Stimulated activated CD8-positive, alpha-beta memory T cell treated with anti-CD3 and anti-CD28 coated beads, Interleukin-4, amount 100 ng/mL, for 1 hour (primary cell): ENCODE measurements at places on chromosomes 6 and 20.

GRCh38 chr6:156282087-156282486 is 495.1 kb upstream of the ARID1B start:
- no peak for DNase-seq

DNA sequence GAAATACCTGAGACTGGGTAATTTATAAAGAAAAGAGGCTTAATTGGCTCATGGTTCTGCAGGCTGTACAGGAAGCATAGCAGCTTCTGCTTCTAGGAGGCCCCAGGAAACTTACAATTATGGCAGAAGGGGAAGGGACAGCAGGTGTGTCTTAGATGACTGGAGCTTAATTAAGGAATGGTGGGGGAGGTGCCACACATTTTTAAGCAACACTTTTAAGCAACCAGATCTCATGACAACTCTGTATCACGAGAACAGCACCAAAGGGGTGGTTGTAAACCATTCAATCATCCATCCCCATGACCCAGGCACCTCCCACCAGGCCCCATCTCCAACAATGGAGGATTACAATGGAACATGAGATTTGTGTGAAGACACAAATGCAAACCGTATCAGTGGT is 26.9 kb downstream of the FIG4 start:
- DNase-seq: no peak

- DNase-seq: no peak
Measured at GRCh38 chr6:39295611-39296011, 18.6 kb downstream of the KCNK17 start.

DNA sequence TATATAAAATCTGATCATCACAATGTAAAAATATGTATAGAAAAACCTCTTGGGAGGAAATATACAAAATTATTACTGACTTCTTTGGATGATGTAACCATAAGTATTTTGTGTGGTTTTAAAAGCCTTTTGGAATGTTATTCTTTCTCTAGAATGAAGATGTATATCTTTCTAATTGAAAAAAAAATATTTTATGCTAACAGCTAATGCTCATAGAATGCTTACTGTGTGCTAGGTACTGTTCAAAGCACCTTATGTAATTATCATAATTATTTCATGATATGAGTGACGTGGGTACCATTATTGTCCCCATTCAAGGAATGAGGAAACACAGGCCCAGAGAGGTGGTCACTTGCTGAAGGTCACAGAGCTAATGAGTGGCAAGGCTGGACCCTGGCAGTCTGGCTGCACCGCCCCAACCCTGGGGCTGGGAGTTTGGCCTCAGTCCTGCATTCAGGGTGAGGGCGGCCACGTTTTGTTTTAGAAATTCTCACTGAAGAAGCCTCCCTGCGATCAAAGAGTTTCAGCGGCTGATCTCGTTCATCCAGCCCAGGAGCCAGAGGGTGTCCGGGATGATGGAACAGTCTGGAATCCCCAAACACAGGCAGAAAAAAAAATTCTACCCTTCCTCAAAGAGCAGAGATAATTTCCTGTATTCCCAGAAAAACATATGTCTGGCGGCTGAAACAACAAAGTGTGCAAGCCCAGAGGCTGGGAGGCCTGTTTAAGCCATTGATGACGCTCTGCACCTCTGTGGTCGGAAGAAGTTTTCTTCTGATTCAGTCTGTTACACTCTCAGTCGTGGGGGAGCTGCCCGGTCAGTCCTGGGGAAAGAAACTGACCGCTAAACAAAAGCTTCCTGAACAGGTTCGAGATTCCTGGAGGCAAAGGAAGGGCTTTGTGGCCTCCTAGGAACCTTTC is 37.3 kb downstream of the TFEB start:
- no peak for DNase-seq

- no peak for DNase-seq
Measured at GRCh38 chr6:121548131-121548530, 112.7 kb downstream of the GJA1 start.

- DNase-seq: no peak
Measured at GRCh38 chr6:11222385-11223277, 9.8 kb downstream of the NEDD9 start.

DNA sequence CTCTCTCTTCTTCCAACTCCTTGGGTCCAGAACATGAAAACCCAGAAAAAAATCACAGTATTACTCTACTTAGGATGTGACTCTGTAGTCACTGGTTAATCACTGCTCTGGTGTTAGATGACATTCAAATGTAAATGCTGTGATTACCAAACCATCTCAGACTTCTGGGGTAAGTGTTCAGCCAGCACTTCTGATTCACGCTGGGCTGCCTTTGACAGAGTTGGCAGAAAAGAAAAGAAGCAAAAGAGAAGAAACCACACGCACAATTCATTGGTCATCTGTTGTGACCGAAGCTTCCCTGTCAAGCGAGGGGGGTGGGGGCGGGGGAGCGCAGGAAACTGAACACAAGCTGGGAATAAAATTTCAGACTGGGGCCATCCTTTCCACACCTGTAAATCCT is 82.7 kb downstream of the PSMG4 start:
- DNase-seq: no peak

GRCh38 chr6:37636801-37637561 is 60.7 kb downstream of the MDGA1 start:
- no peak for DNase-seq

DNA sequence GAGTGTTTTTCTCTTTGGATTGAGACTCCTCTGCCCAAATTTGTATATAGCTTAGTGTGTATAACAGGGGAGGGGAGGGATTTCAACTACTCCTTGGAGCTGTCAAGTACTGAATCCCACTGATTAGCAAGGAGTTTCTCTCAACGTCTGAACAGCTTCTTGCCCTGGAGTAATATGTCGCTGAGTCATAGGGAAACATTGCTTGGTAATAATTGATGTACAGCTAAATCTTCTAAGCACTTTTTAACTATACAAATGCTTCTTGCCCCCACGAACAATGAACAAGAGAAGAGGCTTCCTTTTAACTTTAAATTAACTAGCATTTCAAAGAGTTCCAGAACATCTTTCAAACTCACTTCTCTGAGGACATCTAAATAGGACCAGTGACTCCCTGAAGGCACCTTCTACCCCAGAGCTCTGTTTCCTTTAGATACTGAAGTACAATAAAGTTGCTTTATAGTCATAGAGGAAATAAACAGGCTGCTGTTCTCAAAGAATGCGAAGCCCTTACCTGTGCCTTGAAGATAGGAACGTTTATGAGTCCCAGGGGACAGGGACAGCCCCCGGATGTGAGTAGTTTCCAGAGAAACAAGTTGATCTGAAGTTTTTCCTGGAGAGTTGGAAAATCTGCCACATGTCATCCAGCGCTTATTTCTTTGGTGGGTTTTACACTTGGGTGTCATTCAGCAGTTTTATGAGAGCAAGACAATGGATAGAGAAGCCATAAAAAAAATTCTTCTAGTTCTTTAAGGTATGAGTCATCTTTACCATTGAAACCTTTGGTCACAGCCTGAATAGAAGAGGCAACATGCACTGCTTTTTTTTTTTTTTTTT is 462.5 kb upstream of the BTBD3 start:
- no peak for DNase-seq

- no peak for DNase-seq
Measured at GRCh38 chr6:154157706-154158105, 118.7 kb downstream of the OPRM1 start.

- no peak for DNase-seq
Measured at GRCh38 chr6:159108426-159108985, 60.7 kb upstream of the FNDC1 start.

GRCh38 chr6:90947184-90948064 is 360.6 kb upstream of the MAP3K7 start:
- DNase-seq: no peak

DNA sequence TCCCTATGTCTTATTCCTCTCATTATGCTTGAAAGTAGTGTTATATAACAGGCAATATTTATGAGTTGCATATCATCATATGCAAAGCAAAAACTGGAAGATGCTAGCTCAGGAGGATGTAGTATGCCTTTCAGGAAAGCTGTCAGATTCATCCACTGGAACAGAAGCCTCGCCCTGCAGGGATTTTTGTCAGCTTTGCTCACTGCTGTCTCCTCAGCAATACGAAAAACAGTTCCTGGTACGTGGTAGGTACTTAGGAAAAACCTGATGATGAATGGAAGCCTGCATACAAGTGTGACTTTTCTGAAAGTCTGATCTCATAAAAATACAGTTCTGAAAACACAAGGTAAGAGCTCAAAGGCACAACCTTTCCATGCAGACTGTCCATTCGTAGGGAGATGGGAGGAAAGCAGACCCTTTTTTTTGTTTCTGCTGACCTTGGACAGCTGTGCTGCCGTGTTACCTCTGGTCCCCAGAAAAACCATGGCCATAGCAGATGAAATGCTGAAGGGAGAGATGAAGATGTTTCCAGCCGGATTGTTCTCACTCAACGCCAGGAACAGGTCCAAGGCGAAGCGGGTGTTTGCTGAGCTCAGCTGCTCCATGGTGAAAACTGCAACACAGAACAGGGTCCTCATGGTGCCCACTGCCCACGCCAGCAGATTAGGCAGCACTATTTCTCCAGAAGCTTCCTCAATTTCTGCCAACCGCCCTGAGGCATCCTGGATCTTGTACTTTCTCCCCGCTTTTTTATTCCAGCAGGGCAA is 1.5 kb downstream of the SERPINB1 start:
- DNase-seq: no peak

DNA sequence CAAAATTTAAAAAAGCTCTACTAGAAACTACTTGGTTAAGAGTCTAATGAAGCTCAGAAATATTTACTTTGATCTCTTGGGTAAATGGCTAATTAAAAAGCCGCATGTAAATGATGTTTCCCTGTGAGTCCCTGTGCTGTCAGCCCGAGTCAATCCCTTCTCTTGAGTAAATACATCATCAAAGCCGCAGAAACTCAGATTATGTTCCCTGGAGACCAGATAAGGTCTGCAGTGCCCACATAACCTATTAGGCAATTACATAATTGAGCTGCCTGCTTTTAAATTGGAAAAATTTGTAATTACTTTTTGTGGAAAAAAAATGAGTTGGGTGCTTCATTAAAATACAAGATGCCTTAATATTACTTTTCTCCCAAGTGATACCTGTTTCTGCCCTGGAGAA is 83.1 kb downstream of the KIZ start:
- DNase-seq: no peak

- DNase-seq: peak; percentile 2
Measured at GRCh38 chr20:37071481-37071911, 24.3 kb downstream of the RBL1 start.

DNA sequence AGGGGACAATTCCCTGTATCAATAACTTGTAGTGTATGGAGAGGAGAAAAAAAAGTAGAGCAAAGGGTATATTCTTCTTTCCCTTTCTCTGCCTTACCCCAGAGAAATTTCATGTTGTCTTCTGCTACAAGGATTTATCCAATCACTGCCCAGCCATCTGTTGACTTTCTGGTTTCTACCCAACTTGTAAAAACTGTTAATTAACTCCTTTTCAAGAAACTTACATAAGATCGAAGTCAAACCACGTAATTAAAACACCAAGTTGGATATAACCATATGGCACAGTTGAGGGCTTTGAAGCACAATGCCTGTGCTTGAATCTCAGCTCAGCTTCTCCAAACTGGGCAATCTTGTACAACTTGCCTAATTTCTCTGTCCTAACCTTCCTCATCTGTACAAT is 99.5 kb downstream of the MAN1A1 start:
- no peak for DNase-seq

DNA sequence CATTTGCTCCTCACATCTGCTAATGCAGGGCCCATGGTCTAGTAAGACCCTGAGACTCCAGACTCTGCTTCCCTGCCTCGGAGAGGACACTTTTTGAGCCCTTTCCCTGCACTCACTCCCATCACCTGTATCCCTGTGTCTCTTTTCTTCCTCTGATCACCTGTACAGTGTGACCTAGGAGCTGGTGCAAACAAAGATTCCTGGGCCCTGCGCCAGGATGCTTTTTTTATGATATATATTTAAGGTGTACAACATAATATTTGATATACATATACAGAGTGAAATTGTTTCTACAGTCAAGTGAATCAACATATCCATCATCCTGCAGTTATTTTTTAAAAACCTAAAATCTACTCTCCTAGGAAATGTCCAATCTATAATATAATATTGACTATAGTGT is 355.4 kb downstream of the MAFB start:
- no peak for DNase-seq

- DNase-seq: no peak
Measured at GRCh38 chr20:17849901-17850683, 118.5 kb downstream of the SNX5 start.

- DNase-seq: no peak
Measured at GRCh38 chr6:170202416-170203135, 88.3 kb downstream of the DLL1 start.

- DNase-seq: no peak
Measured at GRCh38 chr6:16180696-16181438, 52.0 kb downstream of the MYLIP start.

DNA sequence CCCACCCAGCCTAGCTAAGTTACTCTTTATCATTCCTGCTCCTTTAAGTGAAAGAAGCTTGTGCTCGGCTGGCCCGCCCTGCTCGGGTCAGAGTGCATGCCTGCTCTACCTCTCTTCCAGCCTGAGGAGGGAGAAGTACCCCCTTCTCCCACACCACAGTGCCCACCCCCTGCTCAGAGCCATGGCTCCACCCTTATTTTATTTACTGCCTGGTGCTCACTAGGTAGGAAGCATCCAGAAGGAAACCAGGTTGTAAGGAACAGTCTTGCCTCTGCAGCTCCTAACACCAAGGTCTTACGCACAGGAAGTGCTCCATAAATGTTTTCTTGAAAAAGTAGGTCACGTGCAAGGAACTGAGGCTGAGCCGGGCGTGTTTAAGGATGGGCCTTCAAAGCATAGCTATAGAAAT is 105.7 kb upstream of the SNX9 start:
- DNase-seq: no peak

DNA sequence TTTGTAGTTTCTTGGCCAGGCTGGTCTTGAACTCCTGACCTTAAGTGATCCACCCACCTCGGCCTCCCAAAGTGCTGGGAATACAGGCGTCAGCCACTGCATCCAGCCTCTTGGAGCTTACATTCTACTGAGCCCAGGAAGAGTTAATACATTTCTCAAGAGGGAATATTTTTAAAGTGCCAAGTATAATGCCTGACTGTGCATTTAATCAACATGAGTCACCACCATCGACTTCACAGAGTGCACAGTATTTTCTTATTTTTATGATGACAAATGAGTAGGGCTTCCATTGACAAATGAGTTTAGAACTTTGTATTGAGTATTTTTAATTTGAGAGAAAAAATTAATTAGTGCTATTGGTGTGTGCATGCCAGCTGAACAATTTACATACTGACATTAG is 72.2 kb downstream of the SASH1 start:
- DNase-seq: no peak

DNA sequence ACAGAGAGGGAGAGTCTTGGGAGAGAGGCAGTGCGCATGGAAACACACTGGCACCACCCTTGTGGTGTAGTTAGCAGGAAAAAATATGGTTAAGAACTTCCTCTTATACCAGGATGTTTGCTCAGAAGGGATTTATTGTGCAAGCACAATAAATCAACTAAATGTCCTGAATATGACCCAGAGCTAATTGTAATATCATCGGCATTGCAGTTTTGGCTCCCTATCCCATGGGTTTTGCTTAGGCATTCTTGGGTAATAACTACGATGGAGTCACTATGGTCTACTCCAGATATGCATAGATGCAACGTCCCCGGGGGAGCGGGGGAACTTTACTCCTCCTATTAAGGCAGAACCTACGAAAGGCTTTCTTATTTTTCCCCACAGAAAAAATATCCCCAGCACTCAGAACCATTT is 751.6 kb downstream of the EYS start:
- DNase-seq: no peak

- no peak for DNase-seq
Measured at GRCh38 chr6:104784884-104785283, 74.8 kb downstream of the HACE1 start.
